Stimulated activated CD8-positive, alpha-beta memory T cell treated with anti-CD3 and anti-CD28 coated beads, Interleukin-2, amount 100 ng/mL, for 48 hours (primary cell): ENCODE measurements at places on chromosomes 11 and 22.

DNA sequence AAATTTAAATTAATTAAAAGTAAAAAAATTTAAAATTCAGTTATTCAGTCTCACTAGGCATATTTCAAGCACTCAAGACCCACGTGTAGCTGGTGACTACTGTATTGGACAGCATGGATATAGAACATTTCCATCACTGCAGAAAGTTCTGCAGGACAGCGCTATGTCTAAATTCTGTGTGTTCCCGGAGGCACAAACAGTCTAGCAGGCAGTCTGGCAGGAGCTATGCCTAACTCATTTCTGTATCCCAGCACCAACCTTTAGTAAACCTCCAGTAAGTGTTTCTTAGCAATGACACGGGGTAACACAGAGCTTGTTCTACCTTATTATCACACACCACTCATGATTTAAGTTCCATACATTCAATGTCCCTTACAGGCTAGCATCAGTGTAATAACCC, 48.5 kb downstream of the FAM168A start:
- no peak for DNase-seq

- no peak for DNase-seq
Measured at GRCh38 chr11:65487467-65488272, 11.2 kb upstream of the MALAT1 start.

GRCh38 chr11:73388265-73389133, 12.3 kb downstream of the RELT start:
- DNase-seq, result no peak

GRCh38 chr11:2807801-2808241, 77.8 kb downstream of the CDKN1C start:
- no peak for DNase-seq

DNA sequence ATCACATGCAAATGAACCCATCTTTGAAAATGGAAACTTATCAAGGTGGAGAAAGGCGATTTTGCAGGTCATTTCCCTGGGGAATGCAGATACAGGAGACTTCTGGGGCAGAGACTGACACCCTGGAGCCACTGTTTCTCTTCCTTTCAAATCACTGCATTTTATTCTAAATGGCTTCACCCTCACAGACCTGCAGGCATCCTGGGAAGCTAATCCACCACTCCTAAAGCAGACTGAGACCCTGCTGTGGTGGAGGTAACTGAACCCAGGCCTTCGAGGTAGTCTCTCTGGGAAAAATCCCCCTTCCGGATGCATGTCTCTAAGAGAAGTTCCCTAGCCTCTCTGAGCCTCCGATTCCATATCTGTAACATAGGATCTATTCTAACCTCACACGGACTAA, 20.9 kb upstream of the CSNK2A3 start:
- DNase-seq, result no peak

- no peak for DNase-seq
Measured at GRCh38 chr11:113045146-113045545, 83.9 kb downstream of the NCAM1 start.
